ENCODE measurements at places on chromosomes 2 and 18.

GRCh38 chr2:9985531-9986328, 34.2 kb downstream of the GRHL1 start:
- no peak for DNase-seq

DNA sequence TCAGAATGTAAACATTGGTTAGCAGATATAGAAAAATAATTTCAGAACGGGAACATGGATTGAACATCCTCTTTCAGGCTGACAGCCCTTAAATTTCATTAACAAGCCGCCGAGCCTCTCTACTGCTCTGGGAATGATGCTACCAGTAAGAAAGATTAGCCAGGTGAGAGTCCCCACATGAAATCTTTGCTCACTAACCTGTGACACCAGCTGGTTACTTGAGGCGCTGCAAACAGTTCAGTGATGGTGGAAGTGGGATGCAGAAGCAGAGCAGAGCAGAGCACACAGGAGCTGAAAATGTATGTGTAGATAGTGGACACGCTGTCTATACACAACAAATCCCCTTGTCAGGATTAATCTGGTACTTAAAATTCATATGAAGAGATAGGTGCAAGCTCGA, 721.1 kb downstream of the DPP10 start:
- DNase-seq, result no peak

GRCh38 chr2:215692387-215693079, 256.7 kb upstream of the FN1 start:
- DNase-seq, result no peak

- DNase-seq, result no peak
These were observed 4.4 kb upstream of the ALS2 start for GRCh38 chr2:201785135-201785534.

DNA sequence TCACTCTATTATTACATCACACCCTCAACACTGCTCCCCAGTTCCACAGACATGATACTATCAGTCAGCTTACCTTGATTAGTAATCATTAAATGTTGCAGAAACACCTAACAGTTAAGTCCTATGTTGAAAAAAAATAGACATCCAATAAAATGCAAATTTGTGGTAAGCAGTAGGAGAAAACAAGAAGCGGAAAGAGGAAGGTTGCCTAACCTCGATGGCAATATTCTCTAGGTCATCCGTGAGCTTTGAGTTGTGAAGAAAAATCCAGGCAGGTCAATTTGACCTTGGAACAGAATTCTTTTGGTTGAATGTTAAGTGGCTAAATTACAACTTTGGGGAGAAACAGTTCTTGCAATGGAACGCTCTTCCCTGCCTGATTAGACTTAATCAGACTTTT, 264.4 kb downstream of the AFF3 start:
- DNase-seq, result no peak

- no peak for DNase-seq
These were observed 191.7 kb downstream of the CD226 start for GRCh38 chr18:69755856-69756496.

DNA sequence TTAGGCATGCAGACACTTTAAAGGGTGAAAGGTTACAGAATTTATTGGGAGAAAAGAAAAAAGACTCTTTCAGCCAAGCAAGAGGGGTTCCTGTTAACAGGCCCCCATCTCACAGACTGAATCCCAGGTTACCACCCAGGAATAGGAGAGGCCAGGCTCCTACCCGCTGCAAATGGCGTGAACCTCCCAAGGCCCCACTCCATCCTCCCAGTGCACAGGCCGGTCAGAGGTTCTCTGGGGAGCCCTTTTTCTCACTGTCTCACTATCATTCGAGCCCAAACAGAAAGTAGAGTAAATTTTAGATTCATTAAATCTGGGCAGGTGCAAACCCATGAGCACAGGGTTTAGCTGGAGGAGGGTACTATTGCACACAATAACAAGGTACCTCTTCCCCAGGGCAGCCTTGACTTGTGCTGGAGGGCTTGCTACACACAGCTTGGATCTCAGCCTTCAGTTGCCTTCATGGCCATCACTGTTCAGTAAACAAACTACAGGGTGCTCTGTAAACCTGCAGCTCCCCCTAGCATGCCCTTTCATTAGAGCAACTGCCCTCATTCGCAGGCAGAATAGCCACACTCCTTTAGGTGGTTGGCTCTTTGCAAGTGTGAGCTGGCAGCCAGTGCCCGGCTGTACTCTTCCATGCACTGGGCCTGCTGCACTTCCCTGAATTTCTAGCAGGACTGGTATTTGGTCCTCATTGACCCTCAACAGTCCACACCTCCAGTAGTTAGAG, 7.3 kb upstream of the PLEK start:
- DNase-seq, result no peak

- no peak for DNase-seq
These were observed 210.7 kb downstream of the KLHL29 start for GRCh38 chr2:23595601-23596251.

GRCh38 chr2:47617523-47618271, 165.2 kb upstream of the MSH6 start:
- DNase-seq, result no peak

- DNase-seq, result no peak
These were observed 59.8 kb upstream of the IL1R1 start for GRCh38 chr2:102082571-102083392.

GRCh38 chr18:22521026-22521707, 103.5 kb upstream of the CTAGE1 start:
- DNase-seq, result no peak

DNA sequence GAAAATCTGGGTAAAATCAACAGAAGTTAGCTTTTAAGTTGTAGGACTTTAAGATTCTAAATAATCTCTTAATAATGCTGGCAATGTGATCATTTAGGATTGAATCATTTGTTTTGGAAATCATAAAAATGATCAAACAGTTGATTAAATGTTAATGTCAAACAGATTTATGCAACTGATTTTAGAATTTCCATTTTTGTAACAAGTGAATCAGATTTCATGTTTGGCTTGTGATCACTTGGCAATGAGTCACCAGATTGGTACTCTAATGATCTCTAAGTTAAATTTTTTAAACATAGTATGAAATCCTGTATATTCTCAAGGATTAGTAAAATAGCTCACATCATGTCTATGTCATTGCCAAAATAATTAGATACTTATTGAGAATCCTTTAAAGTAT, 50.1 kb upstream of the UNC80 start:
- no peak for DNase-seq

GRCh38 chr2:126995621-126996377, 97.1 kb downstream of the TEX51 start:
- no peak for DNase-seq

- DNase-seq, result no peak
These were observed 178.1 kb upstream of the MMADHC start for GRCh38 chr2:149765636-149766035.

GRCh38 chr2:224904381-224904780, 137.9 kb downstream of the DOCK10 start:
- no peak for DNase-seq

DNA sequence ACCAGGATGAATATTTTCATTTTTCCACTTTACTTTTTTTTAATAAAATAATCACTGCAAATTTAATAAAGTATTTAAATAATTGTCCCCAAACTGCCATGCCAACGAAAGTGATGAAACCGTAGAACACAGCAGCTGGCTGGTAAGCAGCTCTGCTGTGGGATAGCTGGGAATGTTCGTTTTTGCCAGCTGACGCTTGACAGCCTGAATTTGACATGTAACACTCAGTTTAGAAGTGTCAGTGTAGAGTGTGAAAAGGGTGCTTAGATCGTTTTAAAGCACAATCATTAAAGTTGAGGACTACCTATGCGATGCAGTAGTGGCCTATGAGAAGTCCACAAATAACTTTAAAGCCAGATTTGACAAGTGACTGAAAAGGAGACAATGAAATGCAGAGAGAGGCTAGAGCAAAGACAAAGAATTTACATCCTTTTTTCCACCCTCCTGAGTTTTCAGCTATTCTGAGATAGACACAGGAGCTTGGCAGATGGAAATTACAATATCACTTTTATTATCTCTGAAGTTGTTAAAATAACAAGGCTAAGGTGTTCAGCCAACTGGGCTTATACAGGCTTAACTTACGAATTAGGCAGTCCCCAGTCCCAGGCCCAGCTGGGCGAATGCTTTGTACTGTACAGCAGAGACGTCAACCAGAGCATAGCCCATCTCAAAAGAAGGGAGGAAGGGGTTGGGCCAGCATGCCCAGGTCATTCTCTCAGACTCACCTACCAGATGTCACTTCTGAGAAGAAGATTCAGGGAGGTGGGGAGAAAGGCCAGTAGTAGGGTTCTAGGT, 31.9 kb upstream of the SLC1A4 start:
- no peak for DNase-seq

GRCh38 chr2:120231974-120232635, 8.9 kb upstream of the TMEM185B start:
- peak; percentile 52 for DNase-seq

- DNase-seq, result no peak
These were observed 5.7 kb upstream of the HTR2B start for GRCh38 chr2:231130336-231131056.

GRCh38 chr2:77834360-77835002, 312.3 kb upstream of the LRRTM4 start:
- DNase-seq, result no peak

- no peak for DNase-seq
These were observed 71.1 kb upstream of the MAP4K3 start for GRCh38 chr2:39508198-39508597.

DNA sequence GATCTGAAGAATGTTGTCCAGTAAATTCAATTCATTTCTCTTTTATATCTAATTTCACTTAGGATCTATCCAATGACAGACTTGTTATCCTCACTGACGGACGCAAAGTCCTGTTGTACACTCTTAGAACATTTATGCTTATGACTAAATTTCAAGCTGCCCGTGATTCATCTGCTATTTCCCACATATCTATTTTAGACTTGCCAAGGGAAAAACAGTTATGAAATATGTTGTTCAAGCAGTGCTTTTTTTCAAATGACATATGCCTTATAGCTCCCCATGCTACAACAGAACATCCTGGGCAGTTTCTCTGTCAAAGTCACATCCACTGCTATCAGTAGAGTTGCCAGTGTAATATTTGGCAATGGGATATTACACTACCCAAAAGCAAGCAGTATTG, 94.2 kb upstream of the CBLN2 start:
- no peak for DNase-seq

DNA sequence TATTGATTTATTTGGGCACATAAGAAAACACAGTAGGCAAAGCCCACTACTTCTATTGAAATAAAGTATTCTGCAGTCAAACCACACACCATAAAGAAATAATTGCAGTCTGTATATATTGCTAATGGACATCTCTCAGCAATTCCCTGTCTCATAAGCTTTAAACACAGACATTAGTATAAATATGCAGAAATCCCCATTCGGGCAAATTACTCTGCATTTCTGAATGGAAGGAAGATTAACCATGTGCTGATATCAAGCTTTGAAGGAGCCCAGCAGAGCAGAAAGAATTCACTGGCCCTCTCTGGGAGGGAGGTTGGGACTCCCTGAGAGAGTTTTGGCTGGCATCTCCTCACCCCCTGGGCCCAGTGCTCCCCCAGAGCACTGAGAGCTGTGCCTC, 269.6 kb downstream of the ATAD2B start:
- DNase-seq, result no peak

- no peak for DNase-seq
These were observed 176.4 kb upstream of the RAB6C start for GRCh38 chr2:129803032-129803431.

DNA sequence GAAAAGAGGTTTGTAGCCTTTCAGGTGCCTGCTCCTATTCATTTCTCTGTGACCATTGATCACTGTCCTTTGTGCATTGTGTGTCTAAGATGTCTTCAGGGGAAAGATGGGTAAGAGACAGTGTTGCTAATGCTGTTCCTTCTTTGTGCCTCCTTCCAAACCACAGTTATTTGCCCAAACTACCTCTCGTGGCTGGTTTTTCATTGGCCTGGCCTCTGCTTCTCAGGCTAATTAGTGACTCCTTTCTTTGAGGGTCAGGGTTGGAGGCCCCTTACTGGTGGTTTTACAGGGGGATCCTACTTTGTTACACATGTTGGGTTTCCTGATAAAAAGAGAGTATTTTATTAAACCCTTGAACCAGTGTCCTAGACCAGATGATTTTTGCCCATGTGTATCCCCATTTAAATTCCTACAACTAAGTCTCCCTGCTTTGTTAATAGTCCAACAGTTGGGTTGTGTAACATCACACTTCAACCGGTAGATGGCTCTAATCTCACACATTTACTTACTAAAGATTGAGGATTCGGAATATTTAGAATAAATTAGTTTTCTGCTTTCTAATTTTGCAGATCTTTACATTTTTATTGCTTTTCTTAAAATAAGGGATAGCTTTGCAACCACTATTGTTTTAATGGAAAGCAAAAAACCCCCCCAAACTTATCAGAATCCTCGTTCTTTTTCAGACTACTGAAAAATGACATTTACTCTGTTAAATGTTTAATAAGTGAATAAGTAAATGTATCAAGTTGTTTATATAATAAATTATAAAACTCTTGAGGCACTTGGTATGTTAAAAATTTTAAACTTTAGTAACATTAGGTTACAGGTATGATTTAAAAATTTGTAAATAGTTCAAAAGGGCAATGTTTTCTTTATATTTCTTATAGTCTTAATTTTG, 2.4 kb downstream of the MARS2 start:
- DNase-seq, result no peak

DNA sequence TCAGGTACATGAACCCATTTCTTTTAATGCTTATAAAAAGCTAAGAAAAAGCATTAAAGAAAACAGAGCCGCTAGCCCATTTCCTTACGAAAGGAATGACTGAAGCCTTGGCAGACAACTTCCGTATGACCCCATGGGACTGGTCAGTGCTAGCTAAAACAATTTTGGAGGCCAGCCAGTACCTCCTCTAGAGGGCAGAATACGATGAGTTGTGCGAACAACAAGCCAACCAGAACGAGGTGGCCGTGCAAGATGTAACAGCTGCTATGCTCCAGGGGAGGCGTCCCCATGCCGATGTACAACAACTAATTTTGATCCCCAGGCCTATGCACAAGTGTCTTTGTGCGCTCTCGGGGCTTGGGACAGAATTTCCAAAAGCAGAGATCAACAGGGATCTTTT, 16.7 kb downstream of the MAP3K2 start:
- DNase-seq, result no peak

GRCh38 chr2:113088213-113088992, 20.6 kb downstream of the IL1F10 start:
- DNase-seq, result no peak

- DNase-seq, result no peak
These were observed 129.8 kb upstream of the LMAN1 start for GRCh38 chr18:59488899-59489298.
